Activated naive CD8-positive, alpha-beta T cell treated with anti-CD3 and anti-CD28 coated beads for 36 hours (primary cell): ENCODE measurements at places on chromosomes 7 and 10. TPM values are rescaled to one million over a fixed set of nuclear protein-coding genes. Genes with fewer than 3 reads are reported as not detected.
A peak's percentile ranks its signal among the peaks of the same experiment; 100 is the strongest.

The PDK4 gene
- not detected for total RNA-seq

The NEUROD6 gene
- not detected for total RNA-seq

The DGKB gene
- total RNA-seq: not detected

The SMC3 gene
- 75.6 TPM for total RNA-seq

The DOCK4 gene
- 0.28 TPM for total RNA-seq

The HYAL4 gene
- total RNA-seq: not detected

The FAM13C gene
- total RNA-seq: not detected

The PLA2G12B gene
- total RNA-seq: not detected

The NCF1 gene
- 1.8 TPM for total RNA-seq

The DCLRE1C gene
- 21.4 TPM for total RNA-seq

The C10orf105 gene
- 0.24 TPM for total RNA-seq

The WASL gene
- total RNA-seq: 5.1 TPM

The SHH gene
- not detected for total RNA-seq

DNA sequence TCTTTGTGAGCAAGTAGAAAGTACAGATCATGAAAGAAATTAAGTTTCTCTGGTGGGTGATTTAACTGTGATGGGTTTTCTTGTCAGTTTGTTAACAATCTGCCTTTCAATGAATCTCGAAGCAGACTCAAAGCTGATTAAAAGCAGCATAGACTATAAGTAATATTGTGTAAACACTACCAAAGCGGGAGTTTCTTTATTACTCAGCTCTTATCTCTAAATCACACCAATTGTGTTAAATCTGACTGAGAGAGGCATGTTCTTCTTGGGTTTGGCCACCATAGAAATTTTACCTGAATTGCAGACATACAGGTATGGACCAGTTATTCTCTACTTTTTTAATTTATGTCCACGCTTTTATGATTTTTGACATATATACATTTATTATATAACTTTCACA is 65.2 kb downstream of the DKK1 start:
- H3K4me1 ChIP-seq: no peaks in the 10 kb centered on the region
- H3K4me3 ChIP-seq: no peak overlapping the region
- DNase-seq: no peak
- H3K27ac ChIP-seq: no peak overlapping the region

DNA sequence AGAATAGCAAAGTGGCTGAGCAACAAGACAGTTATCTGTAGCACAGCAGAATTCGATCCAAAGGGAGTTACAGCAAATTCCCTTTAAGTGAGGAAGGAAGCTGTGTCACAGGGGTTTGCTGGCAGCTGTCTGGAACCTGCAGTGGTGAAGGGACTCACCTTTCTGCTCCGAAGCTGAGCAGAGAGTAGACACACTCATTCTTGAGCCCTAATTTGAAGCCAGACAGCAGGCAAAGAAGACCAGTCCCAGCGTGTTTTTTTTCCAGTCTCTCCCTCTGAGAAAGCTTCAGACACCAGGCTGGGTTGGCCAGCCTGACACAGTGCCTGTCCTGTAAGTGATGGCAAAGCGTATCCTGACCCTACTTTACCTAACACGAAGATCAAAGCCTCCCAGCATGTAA is 210.7 kb downstream of the TRIL start:
- no peak overlapping the region for H3K4me3 ChIP-seq
- peaks cover 5% of the 10 kb centered on the region for H3K4me1 ChIP-seq
- DNase-seq: no peak
- no peaks in the 10 kb centered on the region for H3K27me3 ChIP-seq
- H3K36me3 ChIP-seq: peaks cover 2% of the 10 kb centered on the region

GRCh38 chr7:7764520-7765396 is 46.4 kb upstream of the RPA3 start:
- no peak overlapping the region for H3K4me3 ChIP-seq
- H3K4me1 ChIP-seq: peaks cover 38% of the 10 kb centered on the region
- no peaks in the 10 kb centered on the region for H3K27me3 ChIP-seq

DNA sequence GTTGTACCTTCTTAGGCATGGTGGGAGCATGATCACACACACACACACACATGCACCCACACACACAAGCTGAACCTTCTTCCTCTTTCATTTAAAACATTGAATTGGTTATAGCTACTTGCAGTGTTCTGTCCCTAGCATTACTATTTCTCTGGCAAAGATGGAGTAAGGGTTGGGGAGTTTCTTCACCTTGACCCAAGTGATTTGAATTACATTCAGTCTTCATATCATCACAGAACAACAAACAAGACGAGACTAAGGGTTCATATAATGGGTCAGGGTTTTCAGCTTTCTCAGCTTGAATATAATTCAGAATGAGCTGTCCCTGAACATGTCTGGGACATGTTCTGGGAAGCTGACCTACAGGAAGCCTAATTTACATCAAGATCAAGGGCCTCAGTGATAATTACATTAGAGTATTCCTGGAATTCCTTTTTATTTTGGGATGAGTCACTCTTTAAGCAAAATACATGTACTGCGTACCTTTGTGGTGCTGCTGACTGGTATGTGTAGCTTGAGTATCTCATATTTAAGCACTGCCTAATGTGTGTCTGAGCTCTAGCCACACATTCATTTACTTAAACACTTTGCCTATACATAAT is 213.5 kb upstream of the TMEM229A start:
- H3K4me3 ChIP-seq: no peak overlapping the region
- no peak for DNase-seq
- H3K27ac ChIP-seq: no peak overlapping the region
- H3K27me3 ChIP-seq: no peaks in the 10 kb centered on the region

GRCh38 chr10:31017534-31018355 is 13.9 kb downstream of the ZNF438 start:
- no peak for DNase-seq
- peaks cover 4% of the 10 kb centered on the region for H3K36me3 ChIP-seq
- no peak overlapping the region for H3K27ac ChIP-seq

GRCh38 chr7:37362802-37363201 is 85.9 kb downstream of the ELMO1 start:
- no peak for DNase-seq
- H3K27me3 ChIP-seq: no peaks in the 10 kb centered on the region
- peaks cover 28% of the 10 kb centered on the region for H3K36me3 ChIP-seq
- H3K4me1 ChIP-seq: peaks cover 80% of the 10 kb centered on the region
- H3K27ac ChIP-seq: peak overlapping the region; percentile 96

DNA sequence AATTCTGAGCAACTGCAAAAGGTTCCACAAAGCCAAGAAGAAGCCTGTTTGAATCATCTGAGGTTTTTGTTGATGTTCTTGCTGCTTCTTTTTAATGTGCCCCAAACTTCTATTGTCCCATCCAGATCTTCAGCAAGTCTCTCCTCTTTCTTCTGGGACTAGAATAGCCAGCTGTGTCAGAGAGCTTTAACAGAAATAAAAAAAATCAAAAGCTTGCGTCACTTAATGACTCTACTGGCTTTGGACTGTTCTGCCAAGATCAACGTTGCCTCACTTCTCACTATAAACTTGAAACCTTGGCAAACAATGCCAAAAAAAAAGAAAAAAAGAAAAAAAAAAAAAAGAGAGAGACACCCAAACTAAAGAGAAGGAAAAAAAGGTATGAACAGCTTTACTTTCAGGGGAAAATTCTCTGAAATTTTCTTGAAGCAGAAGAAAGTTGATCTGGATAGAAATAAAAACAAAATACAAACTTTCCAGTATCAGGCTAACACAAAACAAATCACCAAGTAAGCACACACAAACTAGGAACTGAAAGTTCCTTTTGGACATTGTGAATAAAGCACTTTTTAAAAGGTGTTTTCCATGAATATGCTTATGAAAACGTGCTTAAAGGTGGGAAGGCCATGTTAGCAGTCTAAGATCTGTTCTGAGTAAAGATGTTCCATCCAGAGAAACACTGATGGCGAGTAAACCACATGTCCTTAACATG is 14.8 kb downstream of the USP54 start:
- no peak overlapping the region for H3K4me3 ChIP-seq
- H3K36me3 ChIP-seq: peaks cover 1% of the 10 kb centered on the region
- H3K4me1 ChIP-seq: peaks cover 7% of the 10 kb centered on the region
- DNase-seq: no peak
- no peaks in the 10 kb centered on the region for H3K27me3 ChIP-seq

DNA sequence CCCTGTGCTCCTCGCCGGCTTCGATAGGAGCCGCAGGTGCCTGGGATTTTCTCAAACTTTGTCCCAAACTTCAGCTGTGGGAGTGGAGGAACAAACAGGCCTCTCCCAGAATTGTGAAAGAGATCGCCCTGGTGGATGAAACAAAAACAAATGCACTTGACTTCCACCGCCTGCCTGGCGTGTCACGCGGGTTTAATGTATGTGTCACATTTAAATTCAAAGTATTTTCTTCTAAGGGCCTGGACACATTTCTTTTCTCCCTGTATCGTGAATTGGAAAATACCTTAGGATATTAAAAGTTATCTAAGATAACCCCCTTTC is 694 bp upstream of the WASL start:
- peak; percentile 37 for DNase-seq
- peaks cover 46% of the 10 kb centered on the region for H3K4me1 ChIP-seq
- H3K27ac ChIP-seq: peak overlapping the region; percentile 97
- H3K36me3 ChIP-seq: peaks cover 15% of the 10 kb centered on the region

DNA sequence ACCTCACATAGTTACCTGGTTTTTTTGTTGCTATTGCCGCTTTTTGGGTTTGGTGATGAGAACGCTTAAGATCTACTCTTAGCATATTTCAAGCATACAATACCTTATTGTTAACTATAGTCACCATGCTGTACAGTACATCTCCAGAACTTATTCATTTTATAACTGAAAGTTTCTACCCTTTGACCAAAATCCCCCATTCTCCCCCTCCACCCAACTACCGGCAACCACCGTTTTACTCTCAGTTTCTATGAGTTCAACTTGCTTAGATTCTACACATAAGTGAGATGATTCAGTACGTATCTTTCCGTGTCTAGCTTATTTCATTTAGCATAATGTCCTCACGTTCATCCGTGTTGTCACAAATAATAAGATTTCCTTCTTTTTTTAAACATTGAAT is 86.7 kb upstream of the IL6 start:
- peak; percentile 52 for DNase-seq
- peaks cover 10% of the 10 kb centered on the region for H3K4me1 ChIP-seq
- peaks cover 29% of the 10 kb centered on the region for H3K27me3 ChIP-seq
- H3K27ac ChIP-seq: no peak overlapping the region

- H3K27me3 ChIP-seq: peaks cover 4% of the 10 kb centered on the region
- H3K36me3 ChIP-seq: no peaks in the 10 kb centered on the region
- H3K4me3 ChIP-seq: no peak overlapping the region
Observed at GRCh38 chr10:104069613-104070012, 16.1 kb downstream of the COL17A1 start.

DNA sequence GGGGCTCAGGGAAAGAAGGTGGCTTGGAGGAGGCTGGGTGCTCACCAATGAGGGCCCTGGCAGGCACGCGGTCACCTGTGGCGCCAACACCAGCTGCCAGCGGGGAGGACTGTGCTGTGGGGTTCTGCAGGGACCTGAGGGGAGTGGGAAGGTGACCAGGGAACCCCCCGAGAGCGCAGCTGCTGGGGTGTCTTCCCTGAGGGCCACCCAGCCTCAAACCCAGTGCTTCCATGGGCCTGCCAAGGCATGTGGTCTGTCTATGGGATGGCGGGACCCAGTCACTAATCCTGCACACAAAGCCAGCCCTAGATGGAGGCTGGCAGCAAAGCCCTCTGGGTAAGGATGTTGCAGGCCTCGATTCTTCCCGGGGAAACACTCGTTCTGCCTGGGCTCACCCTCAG is 117.1 kb downstream of the EBF3 start:
- peaks cover 4% of the 10 kb centered on the region for H3K27me3 ChIP-seq
- H3K27ac ChIP-seq: no peak overlapping the region
- no peaks in the 10 kb centered on the region for H3K4me1 ChIP-seq
- no peak overlapping the region for H3K4me3 ChIP-seq
- no peaks in the 10 kb centered on the region for H3K36me3 ChIP-seq
- DNase-seq: no peak

GRCh38 chr10:128751284-128751683 is 625.1 kb upstream of the MKI67 start:
- H3K27me3 ChIP-seq: peaks cover 4% of the 10 kb centered on the region
- no peak overlapping the region for H3K27ac ChIP-seq
- H3K36me3 ChIP-seq: no peaks in the 10 kb centered on the region
- DNase-seq: no peak

DNA sequence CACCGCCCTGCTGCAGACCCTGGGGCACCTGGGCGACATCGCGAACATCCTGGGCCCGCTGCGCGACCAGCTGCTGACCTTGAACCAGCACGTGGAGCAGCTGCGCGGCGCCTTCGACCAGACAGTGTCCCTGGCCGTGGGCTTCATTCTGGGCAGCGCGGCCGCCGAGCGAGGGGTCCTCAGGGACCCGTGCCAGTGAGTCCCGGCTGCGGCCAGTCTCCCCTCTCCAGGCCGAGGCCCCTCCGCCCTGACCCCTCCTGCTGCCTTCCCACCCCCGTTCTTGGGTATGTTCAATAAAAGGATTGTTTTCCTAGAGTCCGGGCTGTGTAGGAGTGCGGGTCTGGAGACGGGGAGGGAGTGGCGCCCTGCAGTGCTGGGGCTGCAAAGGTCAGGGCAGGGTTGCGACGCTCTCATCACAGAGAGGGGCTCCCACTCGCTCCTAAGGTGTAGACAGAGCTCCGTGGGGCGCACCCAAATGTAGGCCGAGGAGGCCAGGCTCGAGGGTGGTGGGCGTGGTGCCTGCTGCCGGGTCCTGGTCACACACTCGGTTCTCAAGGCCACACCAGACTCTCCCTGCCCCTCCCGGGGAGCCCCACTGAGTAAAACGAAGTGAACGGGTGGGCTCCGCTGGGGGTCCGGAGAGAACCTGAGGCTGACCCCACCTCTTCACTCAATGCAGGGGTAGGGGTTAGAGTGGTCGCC is 1.4 kb downstream of the UTF1 start:
- H3K27ac ChIP-seq: no peak overlapping the region
- H3K27me3 ChIP-seq: peaks cover 81% of the 10 kb centered on the region
- H3K36me3 ChIP-seq: no peaks in the 10 kb centered on the region
- no peak for DNase-seq

- peaks cover 32% of the 10 kb centered on the region for H3K36me3 ChIP-seq
- H3K4me1 ChIP-seq: peaks cover 22% of the 10 kb centered on the region
- H3K27me3 ChIP-seq: no peaks in the 10 kb centered on the region
- no peak overlapping the region for H3K4me3 ChIP-seq
- no peak overlapping the region for H3K27ac ChIP-seq
Observed at GRCh38 chr7:7819442-7820247, 101.2 kb upstream of the RPA3 start.

GRCh38 chr10:102804382-102805055 is 32.7 kb downstream of the CYP17A1 start:
- DNase-seq: no peak
- no peaks in the 10 kb centered on the region for H3K27me3 ChIP-seq
- peak overlapping the region; percentile 57 for H3K27ac ChIP-seq
- H3K36me3 ChIP-seq: peaks cover 19% of the 10 kb centered on the region
- peaks cover 36% of the 10 kb centered on the region for H3K4me1 ChIP-seq
- no peak overlapping the region for H3K4me3 ChIP-seq

GRCh38 chr10:32459051-32459698 is 13.2 kb downstream of the CCDC7 start:
- H3K4me3 ChIP-seq: no peak overlapping the region
- H3K27ac ChIP-seq: no peak overlapping the region
- peaks cover 30% of the 10 kb centered on the region for H3K36me3 ChIP-seq
- DNase-seq: no peak
- no peaks in the 10 kb centered on the region for H3K27me3 ChIP-seq
- peaks cover 32% of the 10 kb centered on the region for H3K4me1 ChIP-seq

GRCh38 chr7:84948634-84949033 is 238.2 kb downstream of the SEMA3D start:
- DNase-seq: no peak
- H3K4me1 ChIP-seq: no peaks in the 10 kb centered on the region
- H3K27ac ChIP-seq: no peak overlapping the region
- peaks cover 4% of the 10 kb centered on the region for H3K27me3 ChIP-seq
- no peaks in the 10 kb centered on the region for H3K36me3 ChIP-seq
- no peak overlapping the region for H3K4me3 ChIP-seq

GRCh38 chr7:66698652-66699205 is 41.8 kb upstream of the RABGEF1 start:
- no peak overlapping the region for H3K4me3 ChIP-seq
- no peaks in the 10 kb centered on the region for H3K4me1 ChIP-seq
